Fibroblast of skin of back (primary cell): ENCODE measurements at places on chromosomes 3 and 15.

DNA sequence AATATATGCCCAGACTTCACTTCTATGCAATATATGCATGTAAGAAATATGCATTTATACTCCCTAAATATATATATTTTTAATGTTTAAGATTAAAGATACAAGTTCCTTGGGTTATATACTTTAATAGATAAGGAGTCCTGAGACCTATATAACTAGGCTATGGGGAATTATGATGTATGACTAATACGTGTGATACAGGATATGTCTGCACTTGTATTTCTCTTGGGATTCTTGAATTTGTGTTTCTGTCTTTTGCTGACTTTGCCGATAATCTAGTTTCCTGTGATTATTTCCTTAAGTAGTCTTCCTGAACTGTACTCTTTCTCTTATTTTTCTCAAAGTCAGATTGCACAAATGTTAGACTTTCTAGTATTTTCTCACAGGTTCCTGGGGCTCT lies 109.6 kb downstream of the PIK3CB start:
- peak; percentile 5 for DNase-seq

GRCh38 chr15:86609275-86609674 lies 529.6 kb downstream of the AGBL1 start:
- no peak for DNase-seq

- no peak for DNase-seq
These were observed 181.7 kb upstream of the ANKRD28 start for GRCh38 chr3:15979495-15979894.

DNA sequence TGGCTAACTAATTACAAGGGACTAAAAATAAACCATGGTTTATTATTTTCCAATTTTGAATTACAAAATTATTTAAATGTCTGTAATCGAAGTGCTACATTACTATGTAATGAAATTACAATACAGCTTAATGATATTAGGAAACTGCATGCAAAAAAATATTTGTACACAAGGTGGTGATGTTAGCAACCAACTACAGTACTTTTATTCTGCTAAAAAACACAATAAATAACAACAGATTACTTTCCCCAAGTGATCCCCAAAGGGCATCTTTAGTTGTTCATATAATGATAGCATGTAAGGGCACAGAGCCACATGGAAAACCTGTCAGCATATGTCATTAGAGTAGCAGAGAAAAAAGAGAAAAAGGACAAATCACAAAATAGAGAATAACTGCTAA lies 147.5 kb upstream of the SOX2 start:
- no peak for DNase-seq

GRCh38 chr15:60083318-60083717 lies 79.2 kb downstream of the FOXB1 start:
- peak; percentile 58 for DNase-seq

DNA sequence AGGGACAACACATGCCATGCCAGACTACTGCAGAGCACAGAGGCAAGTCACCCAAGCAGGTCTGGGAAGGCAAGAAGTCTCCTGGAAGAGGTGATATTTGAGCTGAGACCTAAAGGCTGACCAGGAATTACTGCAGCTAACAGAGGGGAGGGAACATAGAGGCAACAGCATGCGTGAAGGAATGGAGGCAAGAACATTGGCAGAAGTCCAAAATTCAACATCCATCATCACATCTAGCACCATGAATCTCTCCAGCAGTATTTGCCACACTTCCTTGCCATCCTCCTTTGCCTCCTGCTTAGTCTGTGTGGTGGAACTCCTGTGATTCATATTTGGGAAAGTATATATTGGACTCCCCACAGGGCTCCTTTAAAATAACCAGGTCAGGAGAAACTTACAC lies 870 bp upstream of the TSEN2 start:
- peak; percentile 22 for DNase-seq

- DNase-seq, result no peak
These were observed 347.9 kb downstream of the RBMS3 start for GRCh38 chr3:29628795-29629194.

GRCh38 chr3:16494814-16495431 lies 18.6 kb downstream of the RFTN1 start:
- DNase-seq, result no peak

DNA sequence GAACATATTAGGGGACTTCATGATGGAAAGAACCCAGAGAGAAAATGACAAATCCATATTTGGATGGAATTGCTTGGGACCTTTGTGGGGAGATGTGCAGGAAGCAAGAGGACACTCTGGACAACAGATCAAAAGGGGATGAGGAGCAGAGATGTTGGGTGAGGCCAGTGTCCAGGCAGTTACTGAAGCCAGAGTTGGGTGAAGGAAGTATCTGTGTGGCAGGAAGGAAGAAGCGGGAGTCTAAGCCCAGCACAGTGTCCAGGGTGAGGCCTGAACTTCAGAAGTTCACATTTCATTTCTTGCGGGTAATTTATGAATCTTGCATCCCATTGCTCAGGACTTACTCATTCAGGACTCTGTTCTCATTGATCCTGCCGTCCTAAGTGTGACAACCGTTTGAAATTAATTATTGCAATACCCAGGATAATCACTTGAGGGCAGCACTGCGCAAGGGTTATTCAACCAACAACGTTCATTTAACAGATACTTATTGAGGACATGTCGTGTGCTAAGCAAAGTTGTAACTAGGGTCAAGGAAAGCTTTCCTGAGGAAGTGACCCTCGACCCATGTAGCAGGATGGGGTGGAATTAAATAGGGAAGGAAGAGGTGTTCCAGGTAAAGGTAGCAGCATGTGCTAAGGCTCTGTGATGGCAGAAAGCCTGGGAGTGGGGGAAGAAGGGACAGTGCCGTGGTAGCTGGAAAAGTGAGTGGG lies 61.3 kb upstream of the CMTM8 start:
- DNase-seq, result peak; percentile 63

DNA sequence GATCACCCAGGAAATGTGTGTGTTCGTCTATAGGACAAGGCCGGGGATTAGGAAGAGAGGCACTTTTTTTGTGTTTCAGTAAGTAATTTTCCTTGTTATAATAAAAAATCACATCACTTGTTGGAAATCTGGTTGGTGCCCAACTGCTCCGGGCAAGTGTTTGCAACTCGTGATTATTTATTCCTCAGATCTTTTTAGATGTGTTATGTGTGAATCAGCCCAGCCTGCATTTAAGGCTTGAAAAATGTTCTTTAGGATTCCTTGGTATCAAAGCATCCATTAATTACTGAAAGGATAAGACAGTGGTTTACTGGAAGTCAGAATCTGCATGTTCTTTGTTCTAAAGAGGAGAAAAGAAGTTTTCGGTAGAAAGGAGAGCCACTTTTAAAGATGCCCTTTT lies 345.6 kb downstream of the FEZF2 start:
- no peak for DNase-seq

- DNase-seq, result no peak
These were observed 208.1 kb downstream of the SLCO3A1 start for GRCh38 chr15:92061511-92062195.

GRCh38 chr15:79824136-79824701 lies 72.6 kb downstream of the MTHFS start:
- DNase-seq, result no peak

- peak; percentile 95 for DNase-seq
These were observed 5.8 kb downstream of the SQOR start for GRCh38 chr15:45640616-45641015.

GRCh38 chr3:9087831-9088413 lies 124.7 kb upstream of the RAD18 start:
- no peak for DNase-seq

- DNase-seq, result no peak
These were observed 1237.9 kb downstream of the ROBO2 start for GRCh38 chr3:78277801-78278200.

GRCh38 chr3:122505676-122506075 lies 9.1 kb downstream of the KPNA1 start:
- no peak for DNase-seq

DNA sequence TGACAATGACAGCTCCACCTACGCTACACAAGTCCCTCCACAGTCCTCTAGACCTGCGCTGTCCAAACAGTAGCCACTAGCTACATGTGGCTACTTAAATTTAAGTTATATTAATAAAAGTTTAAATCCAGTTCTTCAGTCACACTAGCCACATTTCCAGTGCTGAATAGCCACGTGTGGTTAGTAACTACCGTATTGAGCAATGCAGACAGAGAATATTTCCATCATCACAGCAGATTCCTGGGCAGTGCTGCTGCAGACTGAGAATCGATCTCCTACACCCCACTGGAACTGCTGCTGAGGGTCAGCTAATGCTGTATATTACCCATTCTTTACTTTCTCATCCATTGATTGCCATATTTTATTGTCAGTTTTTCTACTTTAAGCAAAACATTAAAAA lies 40.9 kb downstream of the HDC start:
- DNase-seq, result no peak

GRCh38 chr3:35760146-35760545 lies 120.8 kb downstream of the ARPP21 start:
- DNase-seq, result no peak

- DNase-seq, result peak; percentile 63
These were observed 19.0 kb downstream of the ARNT2 start for GRCh38 chr15:80423215-80423614.

- no peak for DNase-seq
These were observed 2.8 kb downstream of the CHCHD4 start for GRCh38 chr3:14121859-14122258.

GRCh38 chr3:190517687-190518086 lies 3.8 kb downstream of the IL1RAP start:
- DNase-seq, result peak; percentile 41

GRCh38 chr3:61452535-61453090 lies 108.8 kb upstream of the PTPRG start:
- DNase-seq, result peak; percentile 93

DNA sequence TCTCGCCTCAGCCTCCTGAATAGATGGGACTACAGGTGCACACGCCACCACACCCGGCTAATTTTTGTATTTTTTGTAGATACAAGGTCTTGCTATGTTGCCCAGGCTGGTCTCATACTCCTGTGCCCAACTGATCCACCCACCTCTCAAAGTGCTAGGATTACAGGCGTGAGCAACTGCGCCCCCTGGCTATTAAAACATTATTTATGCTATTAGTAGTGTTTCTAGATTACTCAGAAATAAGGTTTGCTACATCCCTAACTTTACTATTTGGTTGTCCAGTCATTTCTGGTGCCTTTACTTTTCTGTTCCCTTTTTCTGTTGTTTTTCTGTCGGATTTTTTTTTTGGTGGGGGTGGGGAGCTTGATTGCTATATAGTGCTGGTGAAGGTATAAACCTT lies 393.6 kb upstream of the TPM1 start:
- peak; percentile 11 for DNase-seq

- peak; percentile 41 for DNase-seq
These were observed 224.0 kb downstream of the PLOD2 start for GRCh38 chr3:145936971-145937370.

GRCh38 chr3:34157491-34157890 lies 359.1 kb downstream of the PDCD6IP start:
- DNase-seq, result no peak

DNA sequence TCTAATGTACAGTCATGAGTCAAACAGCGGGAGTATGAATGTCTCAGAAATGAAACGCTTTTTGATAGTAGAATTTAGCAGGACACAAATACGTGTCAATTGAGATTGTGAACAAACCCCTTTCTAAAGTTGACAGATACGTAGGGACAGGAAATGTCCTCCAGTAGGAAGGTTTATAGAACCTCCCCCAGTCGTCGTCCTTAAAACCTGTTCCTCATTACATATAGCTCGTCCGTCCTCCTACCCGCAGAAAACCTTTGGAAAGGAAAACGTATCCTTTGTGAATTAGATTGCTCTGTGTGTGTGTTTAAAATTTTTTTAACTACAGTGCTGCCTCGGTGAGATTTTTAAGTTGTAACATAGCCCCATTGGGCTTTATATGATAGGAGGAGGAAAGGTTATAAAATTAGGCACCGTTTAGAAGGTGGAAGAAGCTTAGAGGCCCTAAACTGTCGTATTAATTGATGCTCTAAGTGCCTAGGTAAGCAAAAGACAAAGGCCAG lies 4.1 kb downstream of the UBE2E1 start:
- DNase-seq, result no peak

- DNase-seq, result no peak
These were observed 1.3 kb downstream of the GREM1 start for GRCh38 chr15:32718821-32719716.

- DNase-seq, result no peak
These were observed 758.4 kb upstream of the ROBO1 start for GRCh38 chr3:80526153-80526552.

GRCh38 chr3:130428871-130429712 lies 83.6 kb downstream of the COL6A5 start:
- no peak for DNase-seq

DNA sequence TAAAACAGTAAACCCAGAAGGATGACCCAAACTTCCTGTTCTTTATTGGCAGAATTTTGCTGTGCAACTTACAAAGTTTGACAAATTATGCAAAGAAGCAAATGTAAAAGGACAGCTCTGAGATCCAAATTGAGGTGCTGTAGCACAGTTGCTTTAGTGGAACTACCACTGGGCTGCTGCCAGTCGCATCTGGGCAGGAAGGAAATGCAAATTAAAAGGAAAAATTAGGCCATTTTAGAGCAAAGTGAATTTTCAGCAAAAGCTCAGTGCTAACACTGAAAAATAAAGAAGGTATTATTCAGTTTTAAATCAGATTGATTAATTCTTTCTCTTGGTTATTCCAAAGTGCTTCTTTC lies 104.5 kb downstream of the ZMAT3 start:
- no peak for DNase-seq

GRCh38 chr3:134711284-134711683 lies 60.5 kb upstream of the KY start:
- DNase-seq, result peak; percentile 68

- DNase-seq, result no peak
These were observed 331.3 kb upstream of the RBMS3 start for GRCh38 chr3:28949580-28949979.

DNA sequence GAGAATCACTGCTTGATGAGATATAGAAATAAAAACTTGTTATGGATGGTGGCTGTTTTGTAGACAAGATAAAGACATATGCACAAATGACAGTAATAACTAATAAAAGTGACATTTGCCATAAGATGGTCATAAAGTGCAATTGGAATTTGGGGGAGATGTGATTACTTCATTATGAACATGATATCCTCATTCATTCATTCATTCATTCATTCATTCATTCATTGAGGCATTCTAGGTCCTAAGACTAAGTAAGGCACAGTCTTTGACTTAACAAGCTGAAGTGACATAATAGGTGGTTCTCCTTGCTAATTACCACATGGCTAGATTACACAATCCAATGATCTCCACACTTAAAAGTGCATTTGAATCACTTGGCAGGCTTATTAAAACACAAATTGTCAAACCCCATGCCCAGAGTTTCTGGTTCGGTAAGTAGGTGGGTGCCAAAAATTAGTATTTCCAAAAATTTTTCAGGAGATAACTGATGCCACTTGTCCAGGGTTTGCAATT lies 18.9 kb downstream of the RAP2B start:
- DNase-seq, result no peak

GRCh38 chr3:50192124-50192523 lies 714 bp downstream of the GNAT1 start:
- no peak for DNase-seq
